Chondrocyte (in vitro differentiated cells): ENCODE measurements at places on chromosomes 7 and 10. TPM values are rescaled to one million over a fixed set of nuclear protein-coding genes. Genes with fewer than 3 reads are reported as not detected.

DNA sequence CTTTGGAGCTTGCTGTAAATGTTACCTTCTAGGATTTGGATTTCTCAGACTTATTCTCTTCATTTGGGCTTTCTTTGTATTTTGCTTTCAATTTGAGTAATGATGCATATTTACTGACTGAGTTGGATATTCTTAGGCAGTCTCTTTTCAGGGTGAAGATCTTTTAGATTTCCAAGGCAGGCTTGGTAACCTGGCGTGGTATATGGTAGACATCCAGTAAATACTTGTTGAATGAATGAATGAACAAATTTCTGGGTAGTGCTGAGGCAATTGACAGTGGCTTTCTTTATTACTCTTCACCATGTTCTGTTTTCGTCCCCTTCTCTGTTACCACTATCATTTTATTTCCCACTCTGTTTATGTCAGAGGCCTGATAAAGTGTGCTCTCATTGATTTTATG lies 27.1 kb downstream of the BBS9 start:
- DNase-seq = no peak
- no peaks in the 10 kb centered on the region for H3K36me3 ChIP-seq
- peak overlapping the region; percentile 37 for H3K27ac ChIP-seq
- H3K4me1 ChIP-seq = peaks cover 27% of the 10 kb centered on the region

- peaks cover 13% of the 10 kb centered on the region for H3K4me1 ChIP-seq
- H3K27ac ChIP-seq = peak overlapping the region; percentile 56
- H3K36me3 ChIP-seq = no peaks in the 10 kb centered on the region
- H3K27me3 ChIP-seq = peaks cover 3% of the 10 kb centered on the region
Measured at GRCh38 chr10:7572391-7572790, 94.4 kb downstream of the ITIH5 start.

The SAMD8 gene
- total RNA-seq = 22.0 to 24.7 TPM (median 23.1 TPM) in 3 replicates

- peak overlapping the region; percentile 76 for H3K27ac ChIP-seq
- H3K27me3 ChIP-seq = no peaks in the 10 kb centered on the region
- no peak overlapping the region for H3K4me3 ChIP-seq
- H3K36me3 ChIP-seq = peaks cover 19% of the 10 kb centered on the region
- H3K4me1 ChIP-seq = peaks cover 41% of the 10 kb centered on the region
- peak; percentile 93 for DNase-seq
Measured at GRCh38 chr10:13717936-13718772, 131.4 kb downstream of the PRPF18 start.

The DYDC2 gene
- total RNA-seq = not detected in 3 replicates

The LHFPL3 gene
- not detected in 3 replicates for total RNA-seq

DNA sequence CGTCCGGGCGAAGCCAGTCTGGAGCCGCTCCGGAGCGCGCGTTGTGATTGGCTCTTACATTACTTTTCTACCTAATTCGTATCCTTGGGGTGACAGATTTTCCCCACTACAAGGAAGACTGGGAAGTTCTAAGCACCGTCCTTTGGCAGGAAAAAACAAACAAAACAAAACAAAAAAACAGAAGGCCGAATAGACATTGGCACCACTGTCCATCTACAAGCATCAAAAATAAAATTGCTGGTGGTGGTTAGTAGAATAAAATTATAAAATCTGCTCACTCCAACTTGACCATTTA lies 651 bp upstream of the SKAP2 start:
- peaks cover 2% of the 10 kb centered on the region for H3K36me3 ChIP-seq
- H3K4me3 ChIP-seq = peak overlapping the region; percentile 95
- DNase-seq = peak; percentile 49

DNA sequence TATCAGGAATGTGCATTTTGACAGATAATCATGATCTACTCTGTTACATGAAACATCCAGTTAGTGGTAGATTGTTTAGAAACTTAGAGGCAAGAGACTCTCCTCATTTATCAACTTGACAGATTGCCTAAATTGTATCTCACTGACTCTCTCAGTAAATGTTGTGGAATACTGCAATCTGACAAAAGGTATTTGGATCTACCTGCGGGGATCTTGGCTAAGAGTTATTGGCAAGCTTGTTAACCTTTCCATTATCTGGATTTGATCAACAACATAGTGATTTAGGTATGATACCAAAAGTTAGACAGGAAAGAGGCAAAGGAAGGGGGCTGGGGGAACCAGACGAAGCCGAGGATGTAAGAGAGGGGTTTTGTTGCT lies 2.0 kb downstream of the VSTM2A start:
- H3K4me3 ChIP-seq = no peak overlapping the region
- H3K27me3 ChIP-seq = peaks cover 47% of the 10 kb centered on the region
- no peak overlapping the region for H3K27ac ChIP-seq
- H3K4me1 ChIP-seq = peaks cover 7% of the 10 kb centered on the region
- no peaks in the 10 kb centered on the region for H3K36me3 ChIP-seq

The SPDYE3 gene
- not detected in 3 replicates for total RNA-seq

DNA sequence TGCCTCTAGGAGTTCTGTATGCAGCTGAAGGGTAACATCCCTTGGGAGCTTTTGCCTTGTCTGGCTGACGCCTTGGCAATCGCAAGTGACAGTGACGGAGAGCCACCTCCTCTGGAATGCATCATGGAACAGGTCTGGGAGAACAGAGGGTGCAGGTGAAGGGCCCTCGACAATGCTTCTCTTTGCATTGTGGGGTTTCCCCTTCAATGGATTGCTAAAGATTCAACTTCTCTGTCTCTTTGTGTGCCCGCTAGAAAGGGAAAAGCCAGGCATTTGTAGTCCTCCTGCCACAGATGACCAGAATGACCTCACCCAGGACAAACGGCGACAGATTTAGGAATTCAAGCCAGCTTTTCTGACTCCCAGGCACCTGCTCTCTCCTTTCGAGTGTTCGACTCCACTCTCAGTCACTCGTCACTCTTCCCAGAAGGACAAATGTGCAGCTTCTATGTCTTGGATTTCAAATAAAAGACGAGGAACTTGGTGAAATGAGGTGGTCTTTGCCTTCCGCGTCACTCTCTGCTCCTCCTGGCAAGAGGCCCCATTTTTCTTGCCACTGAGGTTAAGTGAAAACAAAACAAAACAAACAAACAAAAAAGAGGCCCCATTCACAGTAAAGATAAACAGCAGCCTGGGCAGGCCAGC lies 26.1 kb downstream of the IL2RA start:
- peaks cover 20% of the 10 kb centered on the region for H3K27me3 ChIP-seq
- no peak for DNase-seq
- peaks cover 2% of the 10 kb centered on the region for H3K36me3 ChIP-seq
- peaks cover 10% of the 10 kb centered on the region for H3K4me1 ChIP-seq
- H3K27ac ChIP-seq = no peak overlapping the region

DNA sequence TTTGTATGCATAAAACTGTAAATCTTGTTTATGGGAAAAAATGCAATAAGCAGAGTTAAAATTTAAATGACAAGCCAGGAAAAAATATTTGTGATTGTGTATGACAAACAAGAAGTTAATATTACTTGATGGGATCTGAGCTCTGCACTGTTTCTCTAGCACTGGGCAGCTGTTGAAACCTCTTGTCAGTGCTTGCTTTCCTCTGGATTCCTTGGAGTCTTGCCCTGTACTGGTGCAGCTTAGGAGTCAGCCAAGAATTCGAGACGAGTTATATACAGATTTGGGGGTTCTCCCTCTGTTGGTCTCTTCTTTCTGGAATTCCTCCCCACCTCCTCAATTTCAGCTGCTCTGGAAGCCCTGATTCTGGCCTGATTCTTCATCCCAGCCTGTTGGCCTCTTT lies 24.3 kb upstream of the OPN4 start:
- no peaks in the 10 kb centered on the region for H3K27me3 ChIP-seq
- H3K4me3 ChIP-seq = no peak overlapping the region
- H3K4me1 ChIP-seq = peaks cover 42% of the 10 kb centered on the region
- H3K27ac ChIP-seq = peak overlapping the region; percentile 68

The ADARB2 gene
- total RNA-seq = 3.3 to 6.6 TPM (median 3.9 TPM) in 3 replicates

The VPS37D gene
- 4.9 to 6.6 TPM (median 6.2 TPM) in 3 replicates for total RNA-seq

DNA sequence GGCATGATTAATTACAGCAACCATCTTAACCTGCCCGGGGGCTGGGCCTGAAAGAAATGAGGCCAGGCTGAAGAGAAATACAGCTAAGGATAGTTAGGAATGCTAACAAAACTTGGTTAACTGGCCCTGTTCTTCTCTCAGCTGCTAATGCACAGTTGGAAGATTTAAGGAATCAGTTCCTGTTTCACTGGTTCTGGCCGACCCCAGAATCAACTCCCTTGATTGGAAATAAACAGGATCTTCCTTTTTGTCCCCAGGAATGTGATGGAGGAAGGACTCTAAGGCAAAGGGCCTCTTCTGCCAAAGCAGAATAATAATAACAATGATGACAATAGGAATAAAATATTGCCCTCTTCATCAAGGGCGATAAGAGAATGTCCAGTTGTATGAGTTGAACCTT lies 3.5 kb upstream of the LRMDA start:
- peaks cover 5% of the 10 kb centered on the region for H3K4me1 ChIP-seq
- H3K36me3 ChIP-seq = no peaks in the 10 kb centered on the region
- H3K27me3 ChIP-seq = peaks cover 21% of the 10 kb centered on the region
- H3K27ac ChIP-seq = no peak overlapping the region
- no peak for DNase-seq
- H3K4me3 ChIP-seq = no peak overlapping the region

DNA sequence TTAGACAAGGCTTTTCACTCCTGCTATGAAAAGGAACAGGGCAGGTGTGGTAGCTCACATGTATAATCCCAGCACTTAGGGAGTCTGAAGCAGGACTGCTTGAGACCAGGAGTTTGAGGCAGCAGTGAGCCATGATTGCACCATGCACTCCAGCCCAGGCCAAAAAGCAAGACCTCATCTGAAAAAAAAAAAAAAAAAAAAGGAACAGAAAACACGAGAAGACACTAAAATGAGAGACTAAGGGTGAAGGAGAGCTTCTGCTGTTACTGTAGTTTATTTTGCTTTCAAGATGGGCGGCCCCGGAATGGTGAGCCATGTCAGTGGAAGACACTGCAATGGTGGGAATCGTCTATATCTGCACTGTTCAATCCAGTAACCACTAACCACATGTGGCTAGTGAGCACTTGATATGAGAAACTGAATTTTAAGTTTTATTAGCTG lies 9.9 kb downstream of the PIP4K2A start:
- H3K4me3 ChIP-seq = no peak overlapping the region
- no peaks in the 10 kb centered on the region for H3K27me3 ChIP-seq
- no peak overlapping the region for H3K27ac ChIP-seq
- peaks cover 16% of the 10 kb centered on the region for H3K4me1 ChIP-seq

- no peak for DNase-seq
- H3K36me3 ChIP-seq = no peaks in the 10 kb centered on the region
- H3K27me3 ChIP-seq = no peaks in the 10 kb centered on the region
Measured at GRCh38 chr7:28069807-28070206, 110.8 kb downstream of the JAZF1 start.

DNA sequence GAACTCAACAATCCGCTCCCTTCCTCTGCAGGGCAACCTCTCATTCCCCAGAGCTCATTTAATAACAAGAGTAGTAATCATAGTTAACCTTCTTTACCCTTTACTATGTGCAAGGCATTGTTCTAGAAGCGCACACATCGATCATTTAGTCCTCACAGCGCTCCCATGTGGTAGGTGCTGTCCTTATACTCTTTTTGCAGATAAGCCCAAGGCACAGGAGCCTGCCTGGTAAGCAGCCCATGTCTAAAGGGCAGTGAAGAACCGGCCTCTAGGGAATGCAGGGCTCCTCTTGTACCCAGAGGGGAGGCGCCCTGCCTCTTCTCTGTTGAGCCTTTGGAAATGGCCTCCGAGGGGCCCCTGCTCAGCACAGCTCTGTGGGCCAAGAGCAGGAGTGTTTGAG lies 14.3 kb downstream of the CHST3 start:
- H3K4me3 ChIP-seq = no peak overlapping the region
- DNase-seq = no peak
- peaks cover 99% of the 10 kb centered on the region for H3K4me1 ChIP-seq
- H3K27ac ChIP-seq = peak overlapping the region; percentile 41

- H3K4me1 ChIP-seq = peaks cover 41% of the 10 kb centered on the region
- H3K27me3 ChIP-seq = no peaks in the 10 kb centered on the region
- peak overlapping the region; percentile 88 for H3K27ac ChIP-seq
- H3K4me3 ChIP-seq = no peak overlapping the region
- DNase-seq = no peak
- no peaks in the 10 kb centered on the region for H3K36me3 ChIP-seq
Measured at GRCh38 chr7:108015740-108016139, 12.8 kb upstream of the LAMB1 start.

DNA sequence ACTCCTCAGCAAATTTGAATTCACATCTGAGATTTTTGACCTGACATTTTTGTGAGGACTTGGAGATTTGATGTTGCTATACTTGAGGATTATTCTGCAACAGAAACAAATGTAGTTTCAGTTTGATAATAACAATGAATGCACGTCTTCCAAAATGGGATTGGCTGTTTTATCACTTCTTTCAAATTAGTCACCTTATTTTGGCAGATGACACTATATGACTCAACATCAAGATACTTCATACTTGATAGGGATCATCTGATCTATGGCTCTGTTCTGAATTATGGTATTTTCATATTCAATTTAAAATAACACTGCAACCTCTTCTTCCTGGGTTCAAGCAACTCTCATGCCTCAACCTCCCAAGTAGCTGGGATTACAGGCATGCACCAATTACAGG lies 24.2 kb downstream of the ARL5B start:
- no peak for DNase-seq
- H3K36me3 ChIP-seq = peaks cover 2% of the 10 kb centered on the region
- H3K4me3 ChIP-seq = no peak overlapping the region
- no peak overlapping the region for H3K27ac ChIP-seq
- H3K27me3 ChIP-seq = no peaks in the 10 kb centered on the region

GRCh38 chr7:72413886-72414285 lies 1.7 kb upstream of the CALN1 start:
- no peaks in the 10 kb centered on the region for H3K4me1 ChIP-seq
- no peak overlapping the region for H3K27ac ChIP-seq
- no peaks in the 10 kb centered on the region for H3K36me3 ChIP-seq
- no peak for DNase-seq
- peaks cover 3% of the 10 kb centered on the region for H3K27me3 ChIP-seq

GRCh38 chr10:53091574-53091973 lies 319.0 kb upstream of the MBL2 start:
- no peak overlapping the region for H3K4me3 ChIP-seq
- no peak overlapping the region for H3K27ac ChIP-seq
- no peaks in the 10 kb centered on the region for H3K27me3 ChIP-seq
- no peaks in the 10 kb centered on the region for H3K4me1 ChIP-seq
- DNase-seq = no peak

DNA sequence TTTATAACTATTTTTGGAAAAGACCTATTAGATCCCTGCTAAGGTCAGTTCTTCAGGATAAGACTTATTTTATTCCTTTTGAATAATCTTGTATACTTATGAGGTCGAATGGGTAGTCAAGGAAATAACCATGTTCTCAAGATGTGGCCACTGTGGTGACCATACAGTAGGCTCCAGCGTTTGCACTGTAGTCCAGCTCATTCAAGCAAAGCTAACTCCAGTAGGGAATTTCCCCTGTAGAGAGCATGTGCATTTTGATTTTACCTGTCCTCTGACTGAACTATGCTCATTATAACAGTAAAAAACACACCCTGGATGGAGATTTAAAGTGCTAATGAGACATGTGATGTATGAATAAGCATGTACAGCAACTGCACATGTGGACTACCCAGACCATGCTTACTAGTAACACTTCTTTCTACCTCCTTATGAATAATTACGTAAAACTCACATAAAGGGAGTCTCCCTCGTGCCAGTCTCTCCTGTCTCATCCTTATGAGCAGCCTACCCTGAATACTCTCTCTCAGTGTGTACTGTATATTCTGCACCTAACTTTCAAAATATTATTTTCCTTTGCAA lies 32.4 kb upstream of the SEMA3E start:
- peaks cover 22% of the 10 kb centered on the region for H3K4me1 ChIP-seq
- no peaks in the 10 kb centered on the region for H3K36me3 ChIP-seq
- no peak overlapping the region for H3K27ac ChIP-seq
